ENCODE measurements at places on chromosomes 12 and 14.

DNA sequence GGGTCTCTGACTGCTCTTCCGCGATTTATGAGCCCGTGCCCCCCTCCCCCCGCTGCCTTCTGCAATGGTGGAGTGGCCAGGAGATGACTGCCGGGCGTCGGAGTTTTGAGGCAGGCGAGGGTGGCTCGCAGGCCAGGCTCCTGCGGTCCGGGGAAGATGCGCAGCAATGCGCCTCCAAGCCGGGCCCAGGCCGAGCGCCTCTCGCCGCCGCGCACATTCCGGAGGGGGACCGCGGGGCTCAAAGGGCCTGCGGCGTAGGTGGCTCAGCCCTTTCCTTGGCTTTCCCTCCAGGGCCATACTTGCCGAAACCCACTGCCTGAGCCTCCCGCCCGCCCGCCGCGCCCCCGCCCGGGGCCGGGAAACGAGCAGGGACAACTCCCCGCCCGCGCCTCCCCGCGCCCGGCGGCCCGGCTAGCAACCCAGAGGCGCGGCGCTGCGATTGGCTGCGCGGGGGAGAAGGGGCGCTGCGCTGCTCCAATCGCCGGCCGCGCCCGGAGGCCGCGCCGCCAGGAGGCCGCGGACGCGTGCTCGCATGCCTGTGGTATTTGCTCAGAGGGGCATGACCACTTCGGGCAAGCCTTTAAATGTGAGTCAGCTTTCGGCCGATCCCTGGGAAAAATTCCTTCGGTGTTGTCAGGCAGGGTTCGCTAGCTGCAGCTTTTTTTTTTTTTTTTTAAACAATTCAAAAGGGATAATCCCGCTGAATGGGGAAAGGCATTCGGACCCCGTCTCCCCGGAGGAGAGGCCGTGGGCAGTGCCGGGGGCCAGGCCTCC is 157.9 kb upstream of the PARP11 start:
- peak; percentile 67 for DNase-seq

GRCh38 chr14:100769035-100769939 is 42.6 kb downstream of the DLK1 start:
- no peak for DNase-seq

- no peak for DNase-seq
Observed at GRCh38 chr12:63921157-63921556, 76.7 kb downstream of the SRGAP1 start.

DNA sequence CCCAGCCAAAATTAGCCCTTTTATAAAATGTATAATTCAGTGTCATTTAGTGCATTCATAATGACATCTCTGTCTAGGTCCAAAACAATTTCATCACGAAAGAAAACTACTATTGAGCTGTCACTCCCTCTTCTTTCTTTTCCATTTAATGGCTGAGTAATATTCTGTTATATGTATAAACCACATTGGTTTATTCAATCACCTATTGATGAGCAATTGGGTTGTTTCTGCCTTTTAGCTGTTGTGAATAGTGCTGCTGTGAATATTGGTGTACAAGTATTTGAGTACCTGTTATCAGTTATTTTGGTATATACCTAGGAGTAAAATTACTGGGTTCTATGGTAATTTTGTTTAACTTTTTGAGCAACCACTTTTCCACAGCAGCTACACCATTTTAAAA is 7.2 kb downstream of the DNM1L start:
- no peak for DNase-seq

GRCh38 chr14:20782280-20782890 is 1.3 kb downstream of the RNASE6 start:
- peak; percentile 61 for DNase-seq

DNA sequence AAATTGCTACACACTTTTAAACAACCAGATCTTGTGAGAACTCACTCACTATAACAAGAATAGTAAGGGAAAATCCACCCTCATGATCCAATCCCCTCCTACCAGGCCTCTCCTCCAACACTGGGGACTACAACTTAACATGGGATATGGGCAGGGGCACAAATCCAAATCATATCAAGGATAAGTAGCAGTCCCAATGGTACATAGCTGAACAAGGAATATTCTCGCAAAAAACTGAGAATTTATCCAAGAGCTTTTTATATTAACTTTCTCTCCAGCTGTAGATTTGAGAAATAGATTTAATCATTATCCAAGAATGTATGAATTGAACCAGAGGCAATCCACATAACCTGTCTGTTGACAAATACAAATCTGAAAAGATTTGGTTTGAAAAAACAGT is 185.2 kb downstream of the TMTC3 start:
- DNase-seq: no peak

GRCh38 chr12:30973830-30974229 is 47.3 kb downstream of the TSPAN11 start:
- DNase-seq: no peak

GRCh38 chr14:32366256-32366879 is 37.3 kb downstream of the AKAP6 start:
- DNase-seq: no peak

Data from naive B cell (primary cell).